ENCODE measurements at places on chromosomes 13 and 19. TPM values are rescaled to one million over a fixed set of nuclear protein-coding genes. Genes with fewer than 3 reads are reported as not detected.

Gene ZNF154
- 13.1 TPM for polyA plus RNA-seq

Gene ZSCAN4
- not detected for polyA plus RNA-seq

DNA sequence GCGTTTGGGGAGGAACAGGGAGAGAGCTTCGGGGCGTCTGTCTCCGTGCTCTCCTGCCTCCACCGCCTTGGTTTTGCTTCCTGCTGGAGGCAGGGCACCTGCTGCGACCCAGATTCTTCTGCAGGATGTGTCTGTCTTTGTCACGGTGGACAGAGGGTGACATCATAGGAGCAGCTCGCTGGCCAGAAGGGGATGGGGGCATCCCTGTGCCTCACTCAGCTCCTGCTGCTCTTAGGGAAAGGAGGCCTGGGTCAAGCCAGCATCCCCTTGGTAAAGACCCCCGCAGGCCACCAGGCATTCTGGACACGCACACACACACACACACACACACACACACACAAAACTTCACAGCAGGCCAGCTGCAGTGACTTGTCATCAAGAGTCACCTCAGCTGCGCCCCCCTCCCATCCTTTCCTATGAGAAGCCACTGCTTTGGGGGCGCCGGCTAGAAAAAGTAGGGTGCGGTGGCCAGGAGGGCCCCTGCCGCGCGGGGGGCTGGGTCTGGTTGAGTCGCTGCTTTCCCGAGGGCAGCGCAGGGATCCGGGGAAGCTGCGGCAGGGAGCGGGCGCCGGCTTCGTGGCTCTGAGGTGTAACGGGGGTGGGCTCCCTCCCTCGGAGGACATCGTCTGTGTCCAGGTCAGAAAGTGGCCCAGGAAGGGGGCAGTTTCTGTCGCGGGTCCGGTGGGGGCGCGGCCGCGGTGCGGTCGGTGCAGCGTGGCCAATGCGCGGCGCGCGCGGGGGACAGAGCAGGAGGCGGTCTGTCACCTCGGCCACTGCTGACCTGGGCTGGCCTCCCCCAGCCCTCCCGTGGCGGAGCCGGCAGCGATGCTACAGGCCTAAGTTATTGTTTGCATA, 15.8 kb upstream of the NPAS1 start:
- no peak for DNase-seq

DNA sequence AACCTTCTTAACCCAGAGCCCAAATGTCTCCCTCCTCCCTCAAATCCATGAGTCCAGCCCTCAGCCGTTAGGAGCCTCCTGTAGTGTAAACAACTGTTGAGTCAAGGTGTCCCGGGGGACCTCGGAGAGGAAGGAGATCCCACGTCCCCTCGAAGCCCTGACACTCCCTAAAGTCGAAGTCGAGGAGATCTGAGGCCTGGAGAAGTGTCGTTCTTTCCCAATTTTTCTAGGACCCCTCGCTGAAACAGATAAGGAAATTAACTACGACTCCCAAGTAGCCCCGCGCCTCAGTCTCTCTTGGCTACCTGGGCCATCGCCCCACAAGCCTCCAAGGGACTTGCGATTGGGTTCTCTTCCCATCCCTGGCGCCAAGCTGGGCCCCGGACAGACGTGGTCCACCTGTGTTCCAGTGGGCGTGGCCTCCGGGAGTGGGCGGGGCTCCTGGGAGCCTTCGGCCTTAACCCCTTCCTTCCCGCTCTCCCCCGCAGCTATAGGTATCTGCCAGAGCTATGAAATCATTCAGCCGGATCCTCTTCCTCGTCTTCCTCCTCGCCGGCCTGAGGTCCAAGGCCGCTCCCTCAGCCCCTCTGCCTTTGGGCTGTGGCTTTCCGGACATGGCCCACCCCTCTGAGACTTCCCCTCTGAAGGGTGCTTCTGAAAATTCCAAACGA, 869 bp downstream of the GFY start:
- no peak for DNase-seq

Gene PEG3
- polyA plus RNA-seq = 242 TPM
